ENCODE measurements at places on chromosomes 3 and 15.

GRCh38 chr3:70977712-70978111, 605.8 kb downstream of the FOXP1 start:
- H3K36me3 ChIP-seq: peaks cover 63% of the 10 kb centered on the region
- H3K27ac ChIP-seq: no peak overlapping the region
- DNase-seq: no peak
- peaks cover 24% of the 10 kb centered on the region for H3K4me1 ChIP-seq
- H3K4me3 ChIP-seq: no peak overlapping the region

DNA sequence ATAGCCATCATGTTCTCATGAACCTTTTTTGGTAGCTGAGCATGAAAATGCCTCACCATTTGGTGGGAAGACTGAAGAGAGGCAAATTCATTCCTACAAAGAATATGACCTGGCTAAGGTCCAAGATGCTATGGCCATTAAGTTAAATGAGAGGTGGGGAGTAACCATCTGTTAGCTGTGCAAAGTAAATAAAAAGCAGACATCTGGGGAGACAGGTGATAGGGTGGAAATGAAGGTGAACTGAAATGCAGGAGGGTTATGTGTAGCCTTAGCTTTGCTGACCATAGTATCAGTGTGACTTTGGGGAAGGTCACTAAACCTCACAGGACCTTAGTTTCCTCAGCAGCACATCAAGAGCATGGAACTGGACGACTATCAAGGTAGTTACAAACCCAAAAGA, 111.0 kb upstream of the STRIT1 start:
- H3K27ac ChIP-seq: no peak overlapping the region
- no peaks in the 10 kb centered on the region for H3K4me1 ChIP-seq
- no peak for DNase-seq
- H3K27me3 ChIP-seq: no peaks in the 10 kb centered on the region
- H3K36me3 ChIP-seq: no peaks in the 10 kb centered on the region

GRCh38 chr15:51848811-51849210, 19.4 kb downstream of the TMOD3 start:
- no peak for DNase-seq
- no peak overlapping the region for H3K4me3 ChIP-seq
- H3K27ac ChIP-seq: peak overlapping the region; percentile 3
- H3K4me1 ChIP-seq: peaks cover 91% of the 10 kb centered on the region

DNA sequence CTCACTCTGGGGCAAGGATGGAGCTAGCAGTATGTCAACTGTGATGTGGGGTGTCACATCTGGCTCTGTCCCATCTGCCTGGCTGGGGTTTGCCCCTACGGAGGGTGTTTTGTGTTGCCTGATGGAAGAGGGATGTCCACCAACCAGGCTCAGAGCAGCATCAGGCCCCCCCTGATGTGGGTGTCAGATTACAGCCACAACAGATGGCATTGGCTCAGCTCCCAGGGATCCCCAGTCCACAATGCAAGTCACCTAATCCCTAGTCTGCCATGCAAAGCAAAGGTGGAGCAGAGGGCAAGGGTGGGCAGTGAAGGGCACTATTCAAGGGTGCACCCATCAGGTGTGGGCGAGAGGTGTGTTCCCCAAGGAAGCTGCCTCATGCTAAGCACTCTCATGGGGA, 48.9 kb upstream of the AMOTL2 start:
- H3K4me3 ChIP-seq: no peak overlapping the region
- no peaks in the 10 kb centered on the region for H3K36me3 ChIP-seq
- DNase-seq: no peak
- no peaks in the 10 kb centered on the region for H3K27me3 ChIP-seq
- no peak overlapping the region for H3K27ac ChIP-seq
- H3K4me1 ChIP-seq: no peaks in the 10 kb centered on the region

DNA sequence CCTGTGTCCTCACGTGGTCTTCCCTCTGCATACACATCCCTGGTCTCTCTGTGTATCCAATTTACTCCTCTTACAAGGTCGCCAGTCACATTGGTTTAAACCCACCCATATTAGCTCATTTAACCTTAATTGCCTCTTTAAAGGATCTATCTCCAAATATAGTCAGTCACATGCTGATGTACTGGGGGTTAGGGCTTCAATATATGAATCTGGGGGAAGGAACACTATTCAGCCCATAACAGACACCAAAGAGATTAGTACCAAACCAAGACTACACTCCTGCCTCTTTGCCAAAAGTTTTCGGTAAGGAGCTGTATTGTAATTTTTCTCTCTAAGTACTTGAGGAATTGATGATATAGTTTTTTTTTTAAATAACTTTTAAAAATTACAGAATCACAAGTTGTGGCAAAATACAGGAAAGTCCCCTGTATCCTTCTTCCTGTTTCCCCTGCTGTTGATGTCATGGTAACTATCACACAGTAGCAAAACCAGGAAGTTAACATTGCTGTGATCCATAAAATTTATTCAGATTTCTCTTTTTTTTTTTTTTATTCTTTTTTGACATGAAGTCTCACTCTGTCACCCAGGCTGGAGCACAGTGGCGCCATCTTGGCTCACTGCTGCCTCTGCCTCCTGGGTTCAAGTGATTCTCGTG, 67.8 kb downstream of the SLCO3A1 start:
- no peak for DNase-seq
- peaks cover 13% of the 10 kb centered on the region for H3K36me3 ChIP-seq
- H3K27me3 ChIP-seq: no peaks in the 10 kb centered on the region
- peak overlapping the region; percentile 72 for H3K27ac ChIP-seq
- peaks cover 42% of the 10 kb centered on the region for H3K4me1 ChIP-seq

GRCh38 chr3:142777927-142778326, 54.1 kb downstream of the TRPC1 start:
- DNase-seq: no peak
- H3K4me3 ChIP-seq: no peak overlapping the region
- no peaks in the 10 kb centered on the region for H3K27me3 ChIP-seq

- no peak overlapping the region for H3K27ac ChIP-seq
- H3K36me3 ChIP-seq: no peaks in the 10 kb centered on the region
- no peak for DNase-seq
These were observed 56.6 kb upstream of the CSTA start for GRCh38 chr3:122268257-122269024.

DNA sequence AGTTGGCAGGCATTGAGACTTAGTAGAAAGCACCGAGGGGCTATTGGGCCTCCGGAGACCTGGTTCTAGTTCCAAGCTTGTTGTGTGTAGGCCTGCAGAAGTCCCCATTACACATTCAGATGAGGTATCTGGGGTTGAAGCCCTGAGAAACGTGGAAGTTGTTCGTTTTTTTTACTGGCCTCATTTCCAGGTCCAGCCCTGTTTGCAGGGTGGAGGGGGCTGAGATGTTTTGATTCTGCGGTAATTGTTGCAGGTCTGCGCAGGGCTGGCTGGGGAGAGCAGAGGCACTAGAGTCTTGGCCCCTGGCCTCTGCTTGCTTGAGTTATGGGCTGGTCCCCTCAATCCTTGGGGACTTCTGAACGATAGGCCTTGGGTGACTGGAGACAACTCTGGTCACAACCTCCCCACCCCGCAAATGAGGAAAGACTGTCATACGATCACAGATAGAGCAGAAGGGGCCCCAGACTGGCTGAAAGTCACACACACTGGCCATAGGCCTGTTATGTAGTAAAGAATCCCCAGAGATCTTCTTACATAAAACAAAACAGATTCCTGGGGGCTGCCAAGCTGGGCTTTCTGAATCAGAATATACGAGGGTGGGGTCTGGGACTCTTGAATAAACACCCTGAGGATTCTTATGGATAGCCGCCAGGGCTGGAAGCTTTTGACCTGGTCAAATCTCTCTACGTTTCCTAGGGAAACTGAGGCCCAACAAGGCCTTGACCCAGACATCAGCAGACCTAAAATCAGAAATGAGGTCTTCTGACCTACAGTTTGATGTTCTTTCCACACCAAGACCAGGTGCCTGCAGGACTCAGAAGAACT, 15.6 kb downstream of the KBTBD13 start:
- H3K4me3 ChIP-seq: no peak overlapping the region
- peaks cover 4% of the 10 kb centered on the region for H3K36me3 ChIP-seq
- H3K27me3 ChIP-seq: no peaks in the 10 kb centered on the region

DNA sequence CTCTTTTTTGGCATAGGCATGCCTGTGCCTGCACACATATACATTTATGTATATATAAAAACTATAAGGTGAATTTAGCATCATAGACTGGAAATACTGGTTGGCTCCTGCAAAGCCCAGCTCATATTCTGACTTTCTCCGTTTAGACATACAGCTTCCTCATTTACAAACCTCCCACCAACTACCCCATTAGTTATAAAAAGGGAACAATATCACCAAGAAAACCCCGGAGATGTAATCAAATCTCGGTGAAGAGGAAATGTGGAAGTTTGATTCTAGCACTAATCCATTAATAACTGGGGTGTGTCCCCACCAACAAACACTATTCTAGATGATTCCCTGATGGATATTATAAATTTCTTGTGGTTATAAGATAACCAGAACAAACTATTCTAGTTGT, 517.7 kb upstream of the TBL1XR1 start:
- no peaks in the 10 kb centered on the region for H3K27me3 ChIP-seq
- H3K4me1 ChIP-seq: peaks cover 9% of the 10 kb centered on the region
- H3K4me3 ChIP-seq: no peak overlapping the region
- H3K27ac ChIP-seq: no peak overlapping the region

DNA sequence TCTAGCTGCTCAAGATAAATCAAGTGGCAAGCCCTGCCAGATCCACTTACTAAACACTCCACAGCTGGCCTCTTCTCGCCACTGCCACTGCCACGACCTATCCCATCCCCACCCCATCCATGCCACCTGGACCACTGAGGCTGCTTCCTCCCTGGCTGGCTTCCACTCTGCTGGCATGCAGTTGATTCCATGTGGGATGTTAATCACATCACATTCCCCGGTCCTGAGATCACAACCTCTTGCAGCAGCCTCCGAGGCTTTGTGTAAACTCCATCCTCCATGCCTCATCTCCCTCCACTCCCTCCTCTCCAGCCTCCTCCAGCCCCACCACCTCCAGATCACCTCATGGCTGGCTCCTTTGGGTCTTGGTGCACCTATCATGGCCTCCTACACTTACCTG, 7.7 kb downstream of the NCKIPSD start:
- H3K4me3 ChIP-seq: no peak overlapping the region
- H3K27ac ChIP-seq: no peak overlapping the region
- H3K36me3 ChIP-seq: peaks cover 46% of the 10 kb centered on the region
- no peaks in the 10 kb centered on the region for H3K27me3 ChIP-seq
- peaks cover 1% of the 10 kb centered on the region for H3K4me1 ChIP-seq
- no peak for DNase-seq

Data from lower lobe of right lung (tissue), 2 donors.